ENCODE measurements at places on chromosomes 1 and 21.

- no peak for DNase-seq
Measured at GRCh38 chr1:151061704-151062103, 1.5 kb downstream of the MLLT11 start.

DNA sequence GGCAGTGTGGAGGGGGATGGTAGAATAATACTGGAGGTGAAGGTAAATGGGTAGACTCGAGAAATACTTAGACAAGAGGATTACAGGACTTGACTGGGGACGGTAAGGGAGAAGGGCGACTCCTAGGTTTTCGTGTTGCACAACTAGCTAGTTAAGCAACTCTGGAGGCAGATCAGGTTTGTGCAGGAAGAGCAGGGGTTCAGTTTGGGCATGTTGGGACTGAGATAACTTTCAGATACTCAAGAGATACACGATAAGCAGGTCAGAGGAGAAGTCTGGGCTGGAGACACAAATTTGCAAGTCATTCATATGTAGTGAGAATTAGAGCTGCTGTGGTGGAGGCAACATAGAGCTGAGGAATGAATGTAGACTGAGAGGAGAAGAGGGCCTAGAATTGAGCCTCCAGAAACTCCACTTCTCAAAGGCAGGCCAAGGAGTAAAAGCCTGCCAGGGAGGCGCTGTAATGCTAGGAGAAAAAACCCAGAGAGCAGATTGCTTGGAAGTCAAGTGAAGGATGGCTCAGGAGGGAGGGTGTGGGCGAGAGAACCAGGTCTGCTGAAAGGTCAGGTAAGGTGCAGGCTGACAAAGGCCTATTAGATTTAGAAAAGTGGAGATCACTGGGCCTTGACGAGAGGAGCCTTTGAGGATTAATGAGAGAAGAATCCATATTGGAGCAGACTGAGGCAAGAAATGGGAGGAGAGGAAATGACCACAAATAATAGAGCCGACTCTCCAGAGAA, 20.8 kb downstream of the MAB21L3 start:
- DNase-seq: no peak

DNA sequence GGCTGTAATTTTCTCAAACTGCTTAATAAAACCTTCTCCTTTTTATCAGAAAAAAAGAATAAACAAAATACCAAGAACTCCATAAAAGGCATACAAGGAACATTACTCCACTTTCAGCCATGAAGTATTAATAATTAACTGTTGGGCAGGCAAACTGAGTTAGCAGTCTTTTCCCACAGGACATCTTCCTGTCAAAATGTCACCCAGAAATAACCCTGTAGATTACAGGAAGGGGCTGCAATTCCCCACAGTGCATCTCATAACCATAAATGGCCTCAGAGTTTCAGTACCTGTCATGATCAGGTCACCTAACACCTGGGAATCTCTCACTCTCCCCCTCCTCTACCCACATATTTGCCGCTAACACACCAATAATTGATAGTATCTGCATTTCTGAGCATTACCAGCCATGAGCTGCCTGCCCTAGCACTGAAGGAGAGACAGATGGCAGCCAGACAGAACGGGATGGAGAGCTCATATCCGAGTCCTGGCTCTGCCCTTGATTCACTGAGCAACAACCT, 475.0 kb downstream of the SMYD3 start:
- DNase-seq: no peak

DNA sequence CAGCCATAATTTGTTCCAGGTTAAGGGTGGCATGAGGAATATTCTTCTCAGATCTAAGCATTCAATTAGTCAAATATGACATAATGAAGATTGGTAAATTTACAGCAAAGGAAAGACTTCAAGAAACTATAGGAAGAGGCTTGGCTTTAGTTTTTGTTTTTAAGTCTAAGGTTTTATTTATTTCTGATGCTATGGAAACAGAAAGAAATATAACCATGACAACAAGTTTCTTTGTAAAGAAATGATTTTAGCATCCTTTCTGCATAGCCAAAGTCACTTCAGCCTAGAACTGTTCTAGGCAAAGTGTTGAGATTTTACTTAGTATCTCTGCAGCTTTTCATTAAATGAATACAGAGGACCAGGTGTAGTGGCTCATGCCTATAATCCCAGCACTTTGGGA, 27.7 kb downstream of the PEA15 start:
- no peak for DNase-seq

DNA sequence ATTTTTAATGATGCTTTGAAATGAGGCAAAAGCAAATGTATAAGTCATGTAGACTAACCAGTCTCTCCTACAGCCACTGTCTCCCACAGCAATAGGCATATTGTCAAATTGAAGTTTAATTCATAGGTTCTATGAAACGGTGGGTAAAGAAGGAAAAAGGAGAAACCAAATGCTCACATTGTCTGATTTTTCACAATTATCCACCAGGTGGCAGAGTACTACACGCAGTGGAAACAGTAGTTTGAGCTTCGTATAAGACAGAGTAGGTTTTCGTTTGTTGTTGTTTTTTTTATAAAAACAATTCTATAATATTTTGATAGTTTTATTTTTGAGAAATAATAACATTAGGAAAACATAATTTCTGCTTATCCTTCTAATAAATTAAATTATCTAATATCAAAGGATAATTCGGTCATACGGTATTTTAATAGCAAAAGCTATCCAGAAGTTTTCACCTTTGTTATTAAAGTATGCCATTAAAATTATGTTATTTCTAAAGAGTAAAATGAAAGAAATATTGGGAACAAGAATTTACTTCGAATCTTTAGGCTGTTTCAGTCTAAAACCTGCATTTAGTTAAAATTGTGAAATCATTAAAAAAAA, 39.1 kb downstream of the TYW3 start:
- peak; percentile 52 for DNase-seq

- no peak for DNase-seq
Measured at GRCh38 chr1:246613096-246613758, 47.0 kb downstream of the CNST start.

DNA sequence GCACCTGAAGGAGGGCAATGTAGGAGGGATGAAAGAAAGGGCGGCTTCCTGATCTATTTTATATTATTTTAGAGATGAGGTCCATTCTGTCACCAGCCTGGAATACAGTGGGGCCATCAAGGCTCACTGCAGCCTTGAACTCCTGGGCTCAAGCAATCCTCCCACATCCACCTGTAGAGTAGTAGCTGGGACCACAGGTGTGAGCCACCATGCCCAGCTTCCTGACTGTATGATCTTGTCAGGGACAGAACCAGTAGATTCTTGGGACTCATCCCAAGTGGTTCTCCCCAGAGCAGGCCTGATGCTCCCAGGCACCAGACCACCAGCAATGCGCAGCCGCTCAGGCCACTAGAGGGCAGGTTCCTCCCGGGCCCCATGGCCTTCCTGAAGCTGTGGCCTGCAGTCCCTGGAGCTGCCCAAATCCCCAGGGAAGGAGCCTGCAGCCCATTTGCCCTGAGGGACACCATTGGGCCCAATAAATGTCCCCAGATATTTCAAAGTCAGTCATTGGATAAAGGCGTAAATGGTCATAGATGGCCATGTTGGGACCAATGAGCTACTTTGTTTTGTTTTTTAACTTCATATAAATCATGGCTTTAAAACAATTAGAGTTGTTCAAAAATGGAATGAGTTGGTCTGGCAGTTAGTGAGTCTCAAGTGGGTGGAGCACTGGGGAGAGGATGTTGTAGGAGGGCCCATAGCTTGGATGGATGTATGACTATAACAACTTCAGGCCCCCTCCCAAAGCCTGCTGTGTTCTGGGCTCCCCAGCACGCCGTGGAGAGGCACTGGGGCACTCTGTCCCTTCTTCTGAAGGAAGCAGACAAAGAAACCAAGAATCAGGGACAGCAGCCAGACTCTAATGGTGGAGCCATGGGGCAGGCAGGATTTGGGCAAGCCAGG, 44.7 kb upstream of the GOLT1A start:
- peak; percentile 52 for DNase-seq

GRCh38 chr1:77282866-77283539, 1.2 kb downstream of the AK5 start:
- DNase-seq: peak; percentile 1

DNA sequence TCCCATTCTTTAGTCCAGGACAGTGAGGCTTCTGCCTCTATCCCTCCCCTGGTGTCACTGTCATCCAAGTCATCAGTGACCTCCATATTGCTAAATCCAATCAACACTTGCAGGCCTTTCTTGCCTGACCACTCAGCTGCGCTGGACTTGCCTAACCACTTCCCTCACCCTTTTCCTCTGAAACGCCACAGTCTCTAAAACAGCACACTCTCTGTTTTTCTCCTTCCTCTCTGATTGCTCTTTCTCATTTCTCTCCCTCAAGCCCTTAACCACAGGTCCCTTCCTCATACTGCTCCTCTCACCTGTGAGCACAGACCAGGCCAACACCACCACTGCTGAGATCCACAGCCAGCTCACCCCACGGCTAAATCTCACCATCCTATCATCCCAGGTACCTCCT, 17.5 kb downstream of the TAL1 start:
- DNase-seq: peak; percentile 26

DNA sequence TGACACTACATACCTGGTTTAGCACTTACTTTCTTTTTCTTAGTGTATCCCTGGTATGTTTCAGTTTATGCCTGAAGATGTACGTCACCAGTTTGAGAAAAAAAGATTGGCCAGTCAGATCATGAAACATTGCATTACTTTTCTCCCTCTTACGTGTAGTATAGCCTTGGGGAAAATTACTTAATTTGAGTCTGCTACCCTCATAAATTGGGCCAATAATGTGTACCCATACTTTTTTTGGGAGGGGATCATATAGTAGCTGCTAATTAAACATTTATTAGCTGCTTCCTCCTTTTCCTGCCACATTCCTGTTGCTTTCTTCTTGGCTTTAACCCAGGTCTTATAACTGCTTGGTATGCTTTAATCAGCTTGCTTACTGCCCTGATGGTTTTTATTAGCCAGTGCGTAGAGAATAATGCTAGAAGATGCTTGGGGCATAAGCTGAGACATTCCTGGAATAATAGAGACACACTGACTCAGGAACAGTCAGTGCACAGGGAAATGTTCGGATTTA, 32.1 kb downstream of the RABGAP1L start:
- no peak for DNase-seq

DNA sequence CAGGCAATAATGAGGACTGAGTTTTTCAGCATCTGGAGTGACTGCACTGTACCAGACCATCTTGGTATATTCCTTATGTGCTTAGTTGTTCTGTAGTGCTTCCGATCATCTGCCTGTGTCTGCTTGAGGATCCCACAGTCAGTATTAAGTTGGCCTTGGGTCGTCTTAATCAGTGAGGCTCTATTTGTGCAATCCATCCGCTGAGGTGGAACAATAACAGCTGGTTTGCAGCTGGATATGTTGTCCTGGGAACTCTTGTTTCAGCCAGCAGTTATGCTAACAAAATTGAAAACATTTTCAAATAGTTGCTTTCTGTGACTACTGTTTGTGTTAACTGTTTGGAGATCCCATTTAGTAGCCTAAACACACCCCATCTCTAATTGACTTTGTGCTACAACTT, 73.7 kb downstream of the LAMC1 start:
- no peak for DNase-seq

GRCh38 chr1:16187748-16188401, 24.6 kb downstream of the ARHGEF19 start:
- DNase-seq: peak; percentile 55

DNA sequence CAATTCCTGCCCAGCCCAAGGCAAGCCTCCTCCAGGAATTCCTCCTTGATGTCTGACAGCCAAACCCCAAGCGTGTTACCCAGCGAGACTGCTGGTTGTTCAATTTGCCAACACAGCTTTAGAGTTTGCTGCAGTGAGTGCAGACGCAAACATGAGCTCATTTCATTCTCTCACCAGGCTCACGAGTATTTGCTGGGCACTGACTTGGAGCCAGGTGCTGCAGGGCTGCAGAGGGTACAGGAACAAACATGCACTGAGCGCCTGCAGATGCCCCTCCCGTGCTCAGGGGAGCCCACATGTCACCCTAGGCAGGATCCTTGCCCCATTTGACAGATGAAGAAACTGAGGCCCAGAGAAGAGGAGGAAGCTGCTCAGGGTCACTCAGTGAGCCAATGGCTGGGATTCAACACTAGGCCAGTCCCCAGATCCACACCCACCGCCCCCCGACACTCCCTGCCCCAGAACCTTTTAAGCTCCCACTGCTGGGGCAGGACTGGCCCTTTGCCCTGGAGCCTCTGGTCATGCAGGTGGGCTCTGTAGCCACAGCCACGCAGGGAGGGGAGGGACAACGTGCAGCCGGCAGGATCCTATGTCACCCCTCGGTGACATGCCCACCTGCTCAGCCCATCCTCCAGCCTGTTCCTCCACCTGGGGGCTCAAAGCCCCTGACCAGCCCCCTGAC, 363.7 kb downstream of the MATN1 start:
- no peak for DNase-seq

- DNase-seq: no peak
Measured at GRCh38 chr1:17837233-17838030, 82.3 kb downstream of the ACTL8 start.

DNA sequence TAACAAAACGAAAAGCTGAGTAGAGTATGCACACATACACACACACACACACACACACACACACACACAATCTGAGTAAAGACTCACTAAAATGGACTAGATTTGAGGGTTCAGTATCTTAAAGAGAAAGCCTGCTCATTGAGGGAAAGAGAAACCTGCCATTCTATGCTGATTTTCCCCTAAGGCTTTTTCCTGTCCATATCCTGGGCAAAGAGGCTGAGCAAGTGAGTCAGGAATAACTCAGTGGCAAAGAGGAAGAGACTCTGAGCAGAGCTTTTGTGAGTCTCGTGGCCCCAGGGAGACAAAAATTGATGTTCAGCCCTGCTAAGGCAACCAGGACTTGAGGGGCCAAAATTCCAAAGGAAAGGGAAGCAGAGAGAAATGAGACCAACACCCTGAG, 37.3 kb upstream of the RUNX1 start:
- no peak for DNase-seq

GRCh38 chr1:96825231-96825630, 103.6 kb downstream of the PTBP2 start:
- no peak for DNase-seq

- no peak for DNase-seq
Measured at GRCh38 chr1:205672970-205673369, 7.3 kb downstream of the SLC45A3 start.

DNA sequence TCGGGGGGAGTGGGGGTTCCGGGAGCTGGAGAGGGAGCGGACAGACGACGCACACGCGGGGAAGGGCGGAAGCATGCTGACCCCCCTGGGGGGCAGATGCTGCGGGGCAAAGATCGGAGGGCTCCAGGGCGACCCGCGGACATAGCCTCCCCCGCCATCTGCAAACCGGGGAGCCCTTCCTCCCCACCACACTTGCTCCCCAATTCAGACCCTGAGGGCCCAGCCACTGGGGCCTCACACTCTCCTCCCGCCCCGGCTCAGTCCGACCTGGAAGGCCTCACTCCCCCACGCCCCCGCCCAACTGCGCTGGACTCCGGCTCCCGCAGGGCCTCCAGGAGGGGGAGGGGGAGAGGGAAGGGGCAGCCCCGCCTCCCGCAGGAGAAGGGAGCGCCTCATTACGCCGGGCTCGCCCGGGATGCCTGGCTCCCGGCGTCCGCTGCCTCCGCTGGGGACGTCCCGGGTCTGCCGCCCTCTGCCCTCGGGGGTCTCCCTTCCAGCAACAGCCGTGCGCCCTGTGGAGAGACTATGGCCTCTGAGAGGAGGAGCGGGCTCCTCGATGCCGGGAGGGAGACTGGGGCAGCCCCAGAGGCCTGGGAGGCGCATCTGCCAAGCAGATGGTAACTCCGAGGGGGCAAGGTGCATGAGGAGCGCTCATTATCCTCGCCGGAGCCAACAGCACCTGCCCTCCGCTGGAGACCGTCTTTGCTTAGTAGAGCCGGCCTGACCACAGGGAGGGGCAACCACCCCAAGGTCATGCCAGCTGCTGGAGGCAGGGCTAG, 636 bp upstream of the CAMK2N1 start:
- DNase-seq: no peak

GRCh38 chr21:35381743-35382310, 332.7 kb upstream of the RUNX1 start:
- no peak for DNase-seq

- DNase-seq: no peak
Measured at GRCh38 chr1:232876506-232877364, 71.5 kb downstream of the MAP10 start.

Measured in inflammatory macrophage (primary cell).